ENCODE measurements at places on chromosomes 5 and 9. TPM values are rescaled to one million over a fixed set of nuclear protein-coding genes. Genes with fewer than 3 reads are reported as not detected.

The GRHPR gene
- total RNA-seq: 113 TPM

The PCAT7 gene
- not detected for total RNA-seq

The SPINK7 gene
- total RNA-seq: not detected

The LEAP2 gene
- total RNA-seq: 0.17 TPM

The C1QTNF3 gene
- total RNA-seq: 0.51 TPM

The KIAA1191 gene
- 88.0 TPM for total RNA-seq

The MYOT gene
- total RNA-seq: not detected

The MARCHF3 gene
- 84.4 TPM for total RNA-seq

The CCDC192 gene
- not detected for total RNA-seq

The BAAT gene
- total RNA-seq: not detected

The TMEM252 gene
- not detected for total RNA-seq

The IL31RA gene
- 0.19 TPM for total RNA-seq

The FSD1L gene
- total RNA-seq: 4.4 TPM

The FAM151B gene
- total RNA-seq: 2.6 TPM

The FOXD4L6 gene
- under 0.01 TPM for total RNA-seq

The TOR4A gene
- total RNA-seq: 29.8 TPM

The PKD2L2 gene
- total RNA-seq: not detected

The ACOT12 gene
- total RNA-seq: not detected

The SOX30 gene
- 0.09 TPM for total RNA-seq

The SHLD3 gene
- total RNA-seq: 6.3 TPM

The EIF4EBP3 gene
- total RNA-seq: 0.37 TPM

The PCDHGB3 gene
- total RNA-seq: 3.6 TPM

The TEX48 gene
- not detected for total RNA-seq

The GCNT4 gene
- total RNA-seq: 0.19 TPM

The CRHBP gene
- total RNA-seq: 0.19 TPM

The PCDHGB1 gene
- 1.4 TPM for total RNA-seq

The DMRT2 gene
- total RNA-seq: not detected

The FREM1 gene
- under 0.01 TPM for total RNA-seq

The PPIC gene
- total RNA-seq: 38.6 TPM
